ENCODE measurements at places on chromosomes 3 and 15.

DNA sequence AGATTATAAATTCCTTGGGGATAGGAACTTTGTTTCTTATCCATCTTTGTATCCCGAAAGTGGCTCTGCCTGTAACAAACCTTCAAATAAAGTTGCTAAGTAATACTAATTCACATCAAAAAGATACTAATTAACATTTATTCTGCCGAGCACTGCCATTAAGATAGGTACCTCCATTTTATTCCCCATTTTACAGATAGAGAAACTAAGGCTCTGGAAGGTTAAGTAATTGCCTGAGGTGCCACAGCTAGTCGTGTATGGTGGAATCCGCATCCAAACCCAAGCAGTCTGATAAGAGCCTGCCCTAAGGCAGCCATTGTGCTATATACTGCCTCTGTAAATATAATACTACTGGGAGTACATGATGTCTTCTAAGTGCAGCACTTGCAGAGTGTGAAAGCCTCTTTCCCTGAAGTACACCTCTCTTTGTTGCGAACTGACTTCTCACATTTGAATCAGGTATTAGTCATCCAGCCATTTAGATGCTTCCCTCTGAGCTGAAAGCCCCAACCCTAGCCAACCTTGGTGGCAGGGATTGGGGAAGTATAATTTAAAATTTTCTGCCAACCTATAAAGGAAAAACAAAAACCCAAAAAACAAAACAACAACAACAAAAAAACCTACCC lies 78.5 kb upstream of the CHD2 start:
- no peak for DNase-seq

DNA sequence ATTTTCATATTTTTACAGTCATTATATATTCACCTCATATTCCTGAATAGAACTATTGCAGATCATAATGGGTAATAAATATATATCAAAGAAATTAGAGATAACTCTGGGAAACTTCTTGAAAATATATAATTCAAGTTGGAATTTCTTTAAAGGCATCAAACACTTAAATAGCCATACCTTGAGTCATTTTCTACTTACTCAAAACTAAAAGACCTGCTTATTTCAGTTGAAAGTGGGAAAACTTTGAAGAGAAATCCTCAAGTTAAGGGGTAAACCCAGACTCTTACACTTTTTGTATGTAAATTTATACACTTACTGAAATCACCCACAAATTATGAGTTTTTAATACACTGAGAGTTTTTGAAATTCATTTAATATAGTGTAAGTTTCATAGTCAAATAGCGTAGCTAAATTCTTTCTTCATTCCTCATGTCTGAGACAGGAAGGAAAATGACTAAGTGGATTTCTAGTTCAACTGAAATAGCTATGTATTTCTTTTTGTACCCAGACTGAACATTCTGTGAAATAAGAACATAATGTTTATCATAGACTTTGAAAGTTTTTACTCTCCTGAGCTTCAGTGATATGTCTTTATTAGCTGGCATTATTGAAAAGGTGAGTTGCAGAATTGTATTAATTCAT lies 4.6 kb upstream of the ALCAM start:
- DNase-seq, result no peak

DNA sequence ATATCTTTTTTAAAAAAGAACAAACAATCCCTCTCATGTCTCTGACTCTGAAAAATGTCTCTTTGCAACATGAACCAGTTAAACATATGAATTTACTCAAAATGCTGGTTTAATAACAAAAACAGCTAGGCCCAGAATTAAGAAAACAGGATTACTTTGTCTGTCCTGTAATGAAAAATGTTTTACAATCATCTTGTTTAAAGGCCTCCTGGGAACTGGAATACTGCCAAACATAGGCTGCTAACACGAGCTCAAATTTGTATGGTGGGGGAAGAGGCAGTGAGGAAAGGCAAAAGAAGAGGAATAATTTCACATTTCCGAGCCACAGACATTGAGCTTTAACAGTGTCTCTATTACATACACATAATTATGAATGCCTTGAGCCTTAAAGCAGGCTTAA lies 61.7 kb upstream of the PPIB start:
- DNase-seq, result peak; percentile 6

DNA sequence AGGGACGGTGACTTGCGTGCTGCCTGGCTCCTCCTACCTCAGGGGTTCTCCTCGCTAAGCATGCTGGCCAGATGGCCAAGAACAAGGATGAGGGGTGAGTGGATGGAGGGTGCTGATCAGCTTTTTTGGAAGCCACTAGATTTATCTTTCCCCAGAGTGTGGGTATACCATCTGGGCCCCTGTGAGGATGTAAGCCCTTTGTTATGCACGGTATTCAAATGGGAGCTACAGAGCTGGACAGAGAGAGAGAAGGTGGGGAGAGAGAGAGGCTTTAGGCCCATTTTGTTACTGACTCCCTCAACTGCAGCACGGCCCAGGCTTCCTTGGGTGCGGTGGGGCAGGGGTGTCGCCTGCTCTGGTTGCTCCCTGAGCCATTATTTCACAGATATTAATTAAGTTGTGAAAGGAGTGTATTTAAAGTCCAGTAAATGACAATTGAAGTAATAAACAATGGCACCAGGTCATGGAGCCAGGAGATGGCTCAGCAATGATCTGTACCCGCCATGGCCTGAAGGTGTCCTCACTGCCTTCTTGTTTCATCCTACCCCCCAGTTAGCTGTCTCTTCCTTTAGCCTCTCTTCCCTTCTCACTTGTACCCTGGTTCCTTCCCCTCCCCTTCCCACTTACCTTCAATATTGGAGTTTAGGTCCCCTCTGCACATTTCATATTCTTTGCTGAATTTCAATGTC lies 158.0 kb downstream of the CLSTN2 start:
- DNase-seq, result peak; percentile 44

GRCh38 chr3:4751502-4752101 lies 227.6 kb upstream of the BHLHE40 start:
- DNase-seq, result no peak

DNA sequence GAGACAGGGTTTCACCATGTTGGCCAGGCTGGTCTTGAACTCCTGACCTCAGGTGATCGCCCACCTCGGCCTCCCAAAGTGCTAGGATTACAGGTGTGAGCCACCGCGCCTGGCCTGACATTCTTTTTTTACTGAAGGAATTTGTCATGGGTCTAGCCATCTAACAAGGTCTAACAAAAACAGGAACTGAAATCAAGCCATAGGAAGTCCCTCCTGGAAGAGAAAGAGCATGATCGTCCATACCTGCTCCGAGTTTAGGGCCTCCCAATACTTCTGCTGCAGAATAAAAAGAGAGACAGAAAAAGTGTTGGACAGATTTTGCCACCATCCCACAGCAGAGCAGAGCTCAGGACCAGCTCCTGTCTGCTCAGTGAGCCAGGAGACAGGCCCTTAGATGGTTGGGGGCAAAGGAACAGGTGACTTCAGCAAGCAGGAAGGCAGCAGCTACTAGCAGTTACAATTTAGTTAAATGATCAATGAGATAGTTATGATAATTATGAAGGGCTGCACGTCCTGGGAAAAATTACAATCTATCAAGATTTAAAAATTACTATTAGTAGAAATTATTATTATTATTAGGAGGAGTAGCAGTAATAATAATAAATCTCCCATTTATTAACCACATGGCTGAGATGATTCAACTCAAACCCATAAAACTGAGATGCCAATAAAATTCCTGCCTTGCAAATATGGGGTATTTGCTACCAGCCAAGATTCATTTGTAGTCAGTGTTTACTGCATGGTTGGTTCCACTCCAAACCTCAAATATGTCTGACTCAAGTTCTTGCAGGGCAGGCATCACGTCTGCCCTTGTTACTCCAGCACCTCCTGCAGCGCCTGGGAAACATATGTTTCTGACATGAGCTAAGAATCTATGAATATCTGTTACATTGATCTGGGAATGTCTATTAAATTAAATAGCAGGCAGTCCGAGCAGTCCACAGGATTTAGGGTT lies 40.1 kb downstream of the TMEM44 start:
- DNase-seq, result peak; percentile 68

GRCh38 chr3:81303321-81303720 lies 458.1 kb downstream of the GBE1 start:
- no peak for DNase-seq
